ENCODE measurements at places on chromosomes 3 and 15.

DNA sequence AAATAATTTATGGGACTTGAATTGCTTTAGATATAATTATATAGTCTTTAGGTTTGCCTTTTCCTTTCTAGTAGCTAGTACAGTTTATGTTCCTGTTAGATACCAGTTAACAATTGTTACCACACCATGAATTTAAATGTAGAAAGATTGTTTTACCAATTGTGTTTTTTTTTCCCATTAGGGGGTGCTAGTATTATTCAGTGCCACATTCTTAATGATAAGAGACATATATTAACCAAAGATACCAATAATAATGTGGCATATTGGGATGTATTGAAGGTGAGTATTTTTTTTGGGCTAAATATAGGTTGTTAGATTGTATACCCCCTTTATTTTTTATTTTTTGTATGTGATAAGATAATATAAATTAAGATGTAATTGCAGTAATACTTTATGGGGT is 27.7 kb downstream of the WDR48 start:
- DNase-seq = no peak

DNA sequence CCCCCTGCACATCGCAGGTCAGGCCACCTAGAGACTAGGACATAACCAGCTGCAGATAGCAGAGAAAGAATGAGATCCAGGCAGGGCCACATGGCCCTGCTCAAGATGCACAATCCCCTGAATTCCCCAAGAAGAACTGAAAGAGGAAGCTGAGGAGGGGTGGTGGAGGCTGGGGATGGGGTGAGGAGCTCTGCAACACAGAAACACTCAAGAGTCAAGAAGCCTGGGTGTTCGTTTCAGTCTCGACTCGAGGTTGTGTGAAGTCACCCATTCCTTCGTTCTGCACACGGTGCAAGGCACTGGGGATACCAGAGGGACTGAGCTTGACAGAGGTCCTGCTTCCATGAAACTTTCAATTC is 62.0 kb downstream of the TLE3 start:
- DNase-seq = no peak

- DNase-seq = no peak
Measured at GRCh38 chr3:195239121-195239520, 31.8 kb downstream of the XXYLT1 start.

DNA sequence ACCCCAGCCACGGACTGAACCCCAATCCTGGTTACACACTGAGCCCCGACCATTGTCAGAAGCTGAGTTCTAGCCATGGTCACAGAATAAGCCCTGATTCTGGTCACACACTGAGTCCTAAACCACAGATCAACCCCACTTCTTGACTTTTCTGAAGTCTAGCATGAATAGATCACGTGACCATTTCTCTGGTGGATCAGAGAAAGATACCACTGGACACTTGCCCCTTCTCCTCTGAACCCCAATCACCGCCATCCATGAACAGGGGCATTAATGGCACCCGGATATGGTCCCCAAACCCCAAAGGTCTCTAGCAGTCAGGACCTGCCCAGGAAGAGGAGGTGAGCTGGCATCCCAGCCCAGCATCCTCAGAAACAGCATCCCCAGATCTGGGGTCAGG is 9.1 kb downstream of the HCN4 start:
- no peak for DNase-seq

DNA sequence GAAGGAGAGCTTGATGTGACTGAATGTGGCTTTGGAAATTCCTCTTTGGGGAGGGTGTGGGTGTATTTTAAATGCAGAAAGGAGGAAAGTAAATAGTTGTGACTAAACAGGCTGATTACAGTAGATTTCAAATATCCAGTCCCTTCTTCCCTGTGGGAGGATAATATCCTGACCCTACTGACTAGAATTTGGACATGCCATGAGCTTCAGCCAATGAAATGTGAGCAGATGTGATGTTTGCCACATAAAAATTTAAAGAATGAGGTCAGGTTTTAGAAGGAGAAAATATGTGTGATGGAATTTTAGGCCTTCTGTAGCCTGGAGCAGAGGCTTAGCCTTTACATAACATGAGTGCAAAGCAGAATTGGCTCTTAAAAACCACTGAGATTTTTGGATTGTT is 1218.9 kb downstream of the ROBO2 start:
- no peak for DNase-seq

DNA sequence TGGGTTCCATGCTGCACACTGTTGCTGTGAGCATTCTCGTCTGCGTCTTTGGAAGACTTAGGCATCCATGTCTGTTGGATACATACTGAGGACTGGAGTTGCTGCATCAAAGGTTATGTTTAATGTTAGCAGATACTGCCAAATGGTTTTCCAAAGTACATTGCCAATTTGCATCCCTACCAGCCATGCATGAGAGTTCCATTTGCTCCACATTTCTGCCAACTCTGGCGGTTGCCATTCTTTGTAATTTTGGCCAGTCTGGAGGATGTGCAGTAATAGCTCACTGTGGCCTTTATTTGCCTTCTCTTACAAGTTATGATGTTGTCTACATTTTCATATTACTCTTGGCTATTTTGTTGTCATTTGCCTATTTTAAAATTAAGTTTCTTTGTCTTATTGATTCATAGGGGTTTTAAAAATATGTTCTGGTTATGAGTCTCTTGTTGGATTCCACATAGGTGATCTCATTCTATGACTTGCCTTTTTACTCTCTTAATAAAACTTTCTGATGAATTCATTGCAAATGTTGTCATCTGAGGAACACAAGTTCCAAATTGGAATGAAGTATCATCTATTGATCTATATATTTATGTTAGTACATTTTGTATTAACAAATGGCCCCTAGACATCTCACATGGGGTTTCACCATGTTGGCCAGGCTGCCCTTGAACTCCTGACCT is 42.1 kb downstream of the FBLN2 start:
- DNase-seq = no peak
